ENCODE measurements at places on chromosomes 13 and 19.

- DNase-seq, result no peak
Observed at GRCh38 chr13:73683746-73684145, 450.5 kb downstream of the KLF12 start.

DNA sequence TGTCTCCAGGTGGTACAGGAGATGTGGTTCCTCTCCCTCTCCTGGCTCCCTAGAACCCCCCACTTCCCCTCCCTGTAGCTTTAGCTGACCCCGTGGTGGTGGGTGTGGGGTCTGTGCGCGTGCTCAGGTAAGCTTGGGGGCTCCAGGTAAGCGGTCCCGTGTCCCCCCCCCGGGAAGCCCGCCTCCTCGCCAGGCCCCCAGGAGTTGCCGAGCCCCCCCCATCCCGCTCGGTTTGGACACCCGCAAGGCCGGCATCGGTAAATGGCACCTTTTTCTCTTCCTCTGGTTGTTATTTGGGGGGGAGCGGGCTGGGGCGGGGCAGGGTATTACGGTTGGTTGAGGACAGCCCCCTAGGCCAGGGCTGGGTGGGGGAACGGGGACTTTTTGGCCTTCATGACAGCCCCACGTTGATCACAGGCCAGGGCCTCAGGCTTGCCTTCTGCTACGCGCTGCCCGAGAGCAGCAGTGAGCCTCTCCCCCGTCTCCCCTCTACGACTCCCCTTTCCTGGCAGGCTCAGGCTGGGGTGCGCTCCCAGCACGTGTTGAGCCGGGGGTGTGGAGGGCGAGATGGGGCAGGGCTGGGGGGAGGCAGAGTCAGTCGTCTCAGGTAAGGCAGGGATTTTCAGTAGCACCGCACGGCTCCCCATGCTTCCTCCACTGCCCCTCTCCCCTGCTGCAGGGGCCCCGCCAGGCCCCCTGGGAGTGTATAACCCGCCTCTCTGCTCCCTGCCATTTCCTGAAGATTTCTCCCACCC is 10.7 kb upstream of the LIN7B start:
- no peak for DNase-seq

- no peak for DNase-seq
Observed at GRCh38 chr13:102002287-102002686, 399.6 kb downstream of the FGF14 start.

GRCh38 chr13:78370231-78370630 is 233.1 kb downstream of the POU4F1 start:
- no peak for DNase-seq

DNA sequence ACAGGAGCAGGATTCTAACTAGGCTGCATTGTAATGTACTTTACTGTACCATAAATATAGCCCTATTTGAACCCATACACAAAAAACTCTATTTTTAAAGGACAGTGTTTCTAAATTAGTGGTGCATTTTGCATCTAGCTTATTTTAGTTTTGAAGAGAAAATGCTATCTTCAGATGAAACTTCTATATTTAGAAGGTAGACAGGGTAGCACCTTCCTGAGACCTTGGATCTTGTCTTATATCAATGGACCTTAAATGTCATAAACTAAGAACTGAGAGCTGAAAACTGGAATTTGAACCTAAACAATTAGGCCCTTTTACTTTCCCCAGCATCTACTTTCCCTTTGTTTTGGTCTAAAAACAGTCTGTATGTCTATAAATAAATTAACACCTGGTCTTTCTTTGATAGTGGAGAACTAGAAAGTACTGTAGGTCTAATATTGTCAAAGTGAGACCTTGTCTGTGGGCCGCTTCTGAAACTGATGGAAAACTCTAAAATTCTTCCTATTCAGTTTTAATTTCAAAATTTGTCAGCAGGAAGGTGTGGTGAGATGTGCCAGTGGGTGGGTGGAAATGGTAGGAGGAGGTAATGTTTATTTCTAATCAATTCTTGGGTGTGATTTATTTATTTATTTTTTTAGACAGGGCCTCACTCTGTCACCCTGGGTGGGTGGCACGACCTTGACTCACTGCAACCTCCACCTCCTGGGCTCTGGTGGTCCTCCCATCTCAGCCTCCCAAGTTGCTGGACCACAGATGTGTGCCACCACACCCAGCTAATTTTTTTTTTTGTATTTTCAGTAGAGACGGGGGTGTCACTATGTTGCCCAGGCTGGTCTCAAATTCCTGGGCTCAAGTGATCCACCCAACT is 10.1 kb downstream of the COG3 start:
- DNase-seq, result no peak

- no peak for DNase-seq
Observed at GRCh38 chr13:30077240-30077735, 226.9 kb upstream of the UBL3 start.

- DNase-seq, result no peak
Observed at GRCh38 chr13:53079691-53080090, 51.1 kb downstream of the OLFM4 start.

DNA sequence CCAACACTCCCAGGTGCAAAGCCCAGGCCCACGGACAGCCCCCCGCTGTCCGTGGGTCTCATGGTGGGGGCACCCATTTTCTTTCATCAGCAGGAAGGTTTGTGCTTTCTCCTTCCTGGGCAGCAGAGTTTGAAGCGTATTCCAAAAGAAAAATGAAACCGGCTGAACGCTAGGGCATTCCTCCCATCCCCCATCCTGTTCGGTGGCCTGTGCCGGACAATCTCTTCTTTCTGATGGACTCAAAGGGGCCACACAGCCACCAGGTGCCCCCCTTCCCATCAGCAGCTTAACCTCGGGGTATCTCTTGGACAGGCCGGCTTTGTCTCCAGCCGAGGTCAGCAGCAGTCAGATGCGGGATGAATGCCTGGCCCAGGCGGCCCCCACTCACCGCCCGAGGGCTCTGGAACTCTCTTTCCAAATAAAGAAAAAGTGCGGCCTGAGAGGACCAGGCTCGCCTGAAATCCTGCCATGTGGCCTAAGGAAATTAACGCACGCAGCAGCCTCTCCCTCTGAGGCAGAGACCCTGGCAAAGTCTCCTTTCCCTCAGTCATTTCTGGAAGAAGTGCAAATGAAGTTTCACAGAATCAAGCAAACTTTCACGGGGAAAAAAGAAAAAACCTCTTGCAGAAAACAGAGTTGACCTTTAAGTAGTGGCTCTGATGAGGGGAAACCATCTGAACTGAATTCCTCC is 67.8 kb downstream of the RASA3 start:
- no peak for DNase-seq

DNA sequence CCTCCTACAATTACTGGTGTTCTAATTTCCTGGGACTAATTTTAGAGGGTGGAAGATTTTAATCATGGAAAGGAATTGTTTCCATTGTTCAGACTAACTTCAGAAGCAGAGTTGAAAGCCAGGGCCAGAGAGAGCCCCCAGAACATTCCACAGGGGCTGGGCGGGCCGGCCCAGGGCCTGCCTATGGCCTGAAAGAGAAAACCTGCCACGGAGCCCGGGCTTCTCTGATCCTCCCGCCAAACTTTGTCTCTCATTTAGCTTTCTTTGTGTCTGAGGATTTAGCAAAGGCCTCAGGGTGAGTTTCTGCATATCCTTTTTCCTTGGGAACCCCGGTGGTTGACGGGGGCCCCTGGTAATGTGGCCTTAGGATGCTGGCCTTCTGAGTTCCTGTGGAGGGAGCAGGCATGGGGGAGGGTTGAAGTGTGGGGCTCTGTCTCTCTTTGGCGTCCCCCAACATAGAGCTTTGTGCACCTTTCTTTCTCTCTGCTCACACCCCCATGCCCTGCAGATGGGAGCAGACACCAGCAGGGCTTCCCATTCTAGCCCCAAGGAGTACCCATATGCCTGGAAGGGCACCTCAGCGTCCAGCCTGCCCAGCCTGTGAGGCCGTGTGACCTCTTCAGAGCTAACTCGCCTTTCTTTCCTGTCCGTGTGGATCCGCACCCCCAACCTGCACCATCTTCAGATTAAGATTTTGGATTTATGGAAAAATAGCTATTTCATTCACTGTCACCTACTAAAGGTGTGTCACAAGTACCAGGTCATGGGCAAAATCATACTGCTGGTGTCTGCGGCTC is 539.5 kb downstream of the FGF9 start:
- DNase-seq, result no peak

DNA sequence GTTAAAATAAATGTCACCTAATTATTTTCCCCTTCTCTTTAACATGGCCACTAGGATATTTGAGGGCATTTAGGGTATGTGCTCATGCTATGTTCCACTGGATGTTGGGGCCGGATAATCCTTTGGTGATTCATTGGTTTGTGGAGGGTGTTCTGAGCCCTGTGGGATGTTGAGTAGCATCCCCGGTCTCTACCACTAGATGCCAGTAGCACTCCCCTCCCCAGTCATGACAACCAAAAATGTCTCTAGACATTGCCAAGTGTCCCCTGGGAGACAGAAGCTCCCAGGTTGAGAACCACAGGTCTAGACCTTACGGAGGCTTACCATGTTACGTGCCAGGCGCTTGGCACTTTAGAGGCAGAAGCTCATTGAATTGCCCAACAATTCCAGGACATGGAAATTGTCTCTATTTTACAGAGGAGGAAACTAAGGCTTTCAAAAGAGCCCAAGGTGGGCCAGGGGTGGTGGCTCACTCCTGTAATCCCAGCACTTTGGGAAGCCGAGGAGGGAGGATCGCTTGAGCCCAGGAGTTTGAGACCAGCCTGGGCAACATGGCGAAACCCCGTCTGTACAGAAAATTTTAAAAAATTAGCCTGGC is 14.1 kb downstream of the SHANK1 start:
- no peak for DNase-seq

DNA sequence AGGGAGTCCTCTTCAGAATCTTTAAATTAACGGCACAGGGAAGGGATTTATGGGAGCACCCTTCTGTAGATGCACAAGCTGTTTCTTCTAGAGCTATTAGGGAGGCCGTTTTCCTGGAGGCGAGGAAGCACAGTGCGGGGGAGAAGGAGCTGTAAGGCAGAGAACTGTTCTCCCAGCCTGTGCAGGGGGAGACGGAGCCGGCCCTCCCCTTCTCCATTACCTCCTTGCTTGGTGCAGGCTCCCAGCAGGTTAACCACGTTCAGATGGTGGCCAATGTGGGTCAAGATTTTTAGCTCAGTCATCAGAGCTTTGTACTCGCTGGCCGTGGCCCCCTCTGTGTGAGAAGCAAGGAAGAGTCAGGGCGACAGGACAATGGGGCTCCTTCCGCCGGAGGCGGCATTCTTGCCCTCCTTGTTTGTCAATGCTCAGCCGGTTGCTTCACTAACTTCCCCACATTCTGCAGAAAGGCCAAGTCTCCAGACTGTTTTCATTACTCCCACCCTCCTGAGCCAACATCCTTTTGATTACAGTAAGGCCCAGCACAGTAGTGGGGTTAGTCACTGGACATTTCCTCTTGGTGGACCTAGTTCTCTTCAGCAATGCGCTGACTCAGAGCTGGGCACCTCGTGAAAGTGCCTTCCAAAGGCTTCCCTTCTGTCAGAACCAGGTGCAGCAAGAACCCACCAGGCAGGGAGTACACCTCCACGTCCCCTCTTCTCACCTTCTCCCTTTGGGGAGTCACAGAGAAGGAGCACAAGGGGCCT is 165.4 kb downstream of the FLT1 start:
- DNase-seq, result no peak

- no peak for DNase-seq
Observed at GRCh38 chr13:28089065-28089464, 11.3 kb downstream of the FLT3 start.

DNA sequence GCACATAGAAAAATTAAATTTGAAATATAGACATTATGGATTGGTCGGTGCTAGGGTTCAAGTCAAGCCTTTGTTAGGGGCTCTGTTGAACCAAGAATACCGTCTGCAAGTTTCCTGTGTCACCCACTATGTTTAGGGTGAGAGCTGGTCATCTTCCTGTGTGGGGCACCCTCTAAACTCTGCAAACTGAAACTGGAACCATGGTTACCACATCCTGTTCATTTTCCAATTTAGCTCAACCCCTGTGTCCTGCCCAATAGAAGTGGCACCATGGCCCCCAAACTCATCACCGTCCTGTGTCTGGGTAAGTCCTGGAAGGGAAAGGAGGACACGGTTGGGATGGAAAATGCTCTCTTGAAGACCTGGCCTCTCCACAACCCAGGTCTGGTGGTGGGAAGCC is 29.9 kb downstream of the LAIR2 start:
- DNase-seq, result no peak

- DNase-seq, result no peak
Observed at GRCh38 chr13:57653229-57653989, 21.9 kb downstream of the PCDH17 start.

GRCh38 chr19:46863818-46864629 is 3.2 kb downstream of the ARHGAP35 start:
- no peak for DNase-seq

DNA sequence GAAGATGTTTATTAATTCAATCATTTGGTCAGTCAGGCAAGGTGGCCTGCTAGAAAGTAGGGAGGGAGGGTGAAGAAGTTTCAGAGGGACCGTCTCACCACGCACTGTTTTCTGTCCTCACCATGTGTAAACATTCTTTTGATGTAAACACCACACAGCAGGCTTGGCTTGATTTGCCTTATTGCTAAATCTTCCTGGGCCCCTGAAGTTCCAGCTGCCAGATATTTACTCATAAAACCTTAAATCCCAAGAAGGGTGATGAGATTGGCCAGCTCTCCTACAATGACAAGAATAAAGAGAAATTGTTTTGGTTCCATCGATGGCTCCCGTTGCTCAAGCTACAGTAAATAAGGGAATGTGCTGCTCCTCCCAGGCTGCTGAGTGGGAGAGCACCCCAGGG is 198.2 kb upstream of the TMTC4 start:
- no peak for DNase-seq

GRCh38 chr19:13420780-13421179 is 85.5 kb downstream of the CACNA1A start:
- DNase-seq, result no peak

- DNase-seq, result no peak
Observed at GRCh38 chr13:35473206-35473775, 3.2 kb downstream of the MAB21L1 start.

DNA sequence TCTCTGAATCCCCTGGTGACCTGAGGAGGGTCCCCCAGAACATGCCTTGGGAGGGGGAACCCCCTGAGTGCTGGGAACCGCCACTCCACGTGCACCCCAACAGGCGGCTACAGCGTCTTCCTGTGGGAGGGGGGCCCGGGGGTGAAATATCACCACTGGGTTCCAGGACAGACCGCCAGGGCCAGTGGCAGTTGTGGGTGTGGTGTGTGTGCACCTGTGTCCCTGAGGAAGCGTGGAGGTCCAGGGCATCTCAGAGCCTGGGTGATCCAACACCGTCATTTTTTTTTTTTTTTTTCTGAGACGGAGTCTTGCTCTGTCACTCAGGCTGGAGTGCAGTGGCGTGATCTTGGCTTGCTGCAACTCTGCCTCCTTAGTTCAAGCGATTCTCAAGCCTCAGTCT is 4.2 kb downstream of the ADGRE5 start:
- DNase-seq, result no peak

- no peak for DNase-seq
Observed at GRCh38 chr13:50359041-50359367, 343.8 kb downstream of the KCNRG start.

GRCh38 chr19:47628078-47628771 is 19.3 kb downstream of the BICRA start:
- DNase-seq, result no peak

DNA sequence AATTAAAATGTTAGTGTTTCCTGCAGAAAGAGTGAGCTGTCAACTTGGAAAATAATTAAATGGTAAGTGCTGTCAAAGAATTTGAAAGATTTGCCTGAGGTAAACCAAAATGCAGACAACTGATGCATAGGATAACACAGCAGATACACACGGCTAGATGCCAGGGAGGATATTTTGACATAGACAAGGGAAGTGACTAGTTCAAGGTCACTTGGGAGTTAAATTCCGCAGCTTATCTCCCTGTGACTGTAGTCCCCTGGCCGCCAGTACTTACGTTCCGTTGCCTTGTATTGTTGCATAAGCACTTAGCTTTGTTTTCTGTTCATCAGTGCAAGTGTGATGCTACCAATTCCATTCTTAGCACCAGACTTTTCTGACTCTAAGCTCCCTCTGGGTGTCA is 247.3 kb upstream of the MAB21L1 start:
- no peak for DNase-seq

GRCh38 chr19:41096353-41096752 is 8.1 kb downstream of the CYP2A13 start:
- no peak for DNase-seq

All from COR-L47 (cell line).